ENCODE measurements at places on chromosomes 2 and 18.
A peak's percentile ranks its signal among the peaks of the same experiment; 100 is the strongest.

GRCh38 chr18:51946946-51947345 is 393.1 kb upstream of the DCC start:
- DNase-seq, result no peak

DNA sequence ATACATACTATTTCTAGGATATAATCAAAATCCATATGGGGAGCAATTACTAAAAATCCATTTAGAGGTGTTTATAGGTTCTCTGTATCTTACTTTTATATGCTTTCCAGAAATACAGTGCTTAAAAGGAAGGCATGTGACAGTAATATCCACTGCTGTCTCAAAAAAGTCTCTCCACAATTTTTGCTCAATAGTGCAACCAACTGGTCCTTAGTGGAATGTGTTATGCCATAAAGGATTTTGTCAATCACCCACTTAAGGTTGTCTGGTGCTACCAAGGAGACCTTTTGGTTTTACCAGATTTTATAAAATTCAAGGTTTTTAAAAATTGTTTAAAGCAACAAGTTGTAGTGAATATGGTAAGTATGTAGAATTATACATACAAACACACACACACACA is 328.5 kb upstream of the DSEL start:
- no peak for DNase-seq

GRCh38 chr18:63971320-63972001 is 1.6 kb downstream of the SERPINB8 start:
- no peak for DNase-seq

- DNase-seq, result no peak
Observed at GRCh38 chr2:43001055-43001378, 208.6 kb upstream of the HAAO start.

DNA sequence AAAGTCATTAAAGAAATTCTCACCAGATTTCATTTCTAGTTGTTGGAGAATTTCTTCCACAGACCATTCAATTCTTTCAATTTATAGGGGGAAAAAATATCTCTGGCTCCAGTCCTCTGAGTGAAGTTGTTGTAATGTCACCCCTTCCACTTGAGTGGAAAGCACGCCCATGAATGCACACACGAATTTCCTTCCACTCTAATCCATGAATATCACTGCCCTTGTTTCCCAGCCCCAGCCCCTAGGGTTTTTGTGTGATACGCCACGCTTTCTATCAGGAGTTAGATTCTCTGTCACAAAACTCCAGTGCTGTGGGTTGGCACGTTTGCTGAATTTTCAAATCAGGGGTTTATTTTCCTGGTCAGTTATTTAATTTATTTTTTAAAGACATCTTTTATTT is 38.1 kb downstream of the CDCA7 start:
- no peak for DNase-seq

DNA sequence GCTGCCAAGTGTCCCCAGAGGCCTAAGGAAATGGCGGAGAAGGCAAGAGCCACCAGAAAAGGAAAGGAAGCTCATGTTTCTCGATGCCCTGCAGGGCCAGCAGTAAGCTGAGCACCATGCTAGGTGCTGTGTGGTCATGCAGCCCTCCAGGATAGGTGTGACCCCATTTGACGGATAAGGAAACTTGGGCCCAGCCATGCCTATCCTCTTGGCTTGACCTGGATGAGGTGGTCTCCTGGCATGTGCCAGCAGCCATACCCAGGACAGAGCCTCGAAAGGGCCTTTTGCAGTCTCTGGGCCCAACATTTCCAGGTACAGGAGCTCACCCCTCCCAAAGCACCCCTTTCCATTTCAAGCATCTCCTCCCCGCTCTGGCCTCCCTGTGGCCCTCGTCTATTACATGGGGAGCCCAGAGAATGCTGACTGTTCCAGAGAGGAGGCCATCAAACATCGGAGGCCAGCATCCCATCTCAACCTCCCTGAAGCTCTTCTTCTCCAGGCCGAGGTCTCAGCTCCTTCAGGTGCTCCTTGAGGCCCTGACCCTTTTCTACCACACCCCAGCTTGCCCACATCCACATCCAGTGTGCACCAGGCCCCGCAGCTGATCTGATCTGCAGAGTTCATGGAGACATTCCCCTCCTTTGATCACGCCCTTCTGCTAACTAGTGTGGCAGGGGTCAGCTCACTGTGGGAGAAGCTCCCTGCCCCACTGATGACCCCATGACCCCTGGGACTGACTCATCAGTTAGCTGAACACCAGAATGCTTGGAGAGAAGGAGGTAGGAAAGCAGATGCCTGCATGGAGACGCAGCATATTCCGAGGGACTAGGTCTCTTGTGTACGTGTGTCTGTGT is 208.4 kb downstream of the TNS1 start:
- DNase-seq, result no peak

DNA sequence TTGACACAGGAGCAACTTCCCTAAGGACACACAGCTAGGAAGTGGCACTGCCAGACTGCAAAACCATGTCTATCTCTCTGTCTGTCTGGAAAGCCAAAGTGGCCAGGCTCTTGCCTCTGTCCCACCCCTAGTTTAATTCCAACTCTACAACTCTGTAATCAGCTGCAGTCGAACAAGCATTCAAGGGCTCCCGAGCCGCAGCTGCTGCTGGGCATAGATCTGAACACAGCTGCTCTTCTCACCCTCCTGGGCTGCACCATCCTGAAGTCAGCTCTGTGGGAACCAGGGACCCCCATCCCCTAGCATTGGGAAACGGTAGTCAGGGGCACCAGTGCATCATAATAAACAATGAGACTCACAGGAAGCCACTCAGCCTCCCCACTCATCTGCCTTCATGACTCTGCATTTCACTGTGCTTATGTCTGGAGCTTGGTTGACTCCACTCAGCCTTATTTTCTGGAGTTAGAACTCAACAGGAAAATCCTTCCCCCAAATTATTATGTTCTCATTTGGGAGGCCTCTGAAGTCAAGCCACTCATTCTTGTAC is 44.4 kb upstream of the TMEM163 start:
- DNase-seq, result no peak

- DNase-seq, result no peak
Observed at GRCh38 chr18:31680831-31681568, 3.4 kb downstream of the B4GALT6 start.

GRCh38 chr2:122528958-122529705 is 773.7 kb downstream of the TSN start:
- no peak for DNase-seq

- no peak for DNase-seq
Observed at GRCh38 chr2:201263779-201264178, 3.4 kb downstream of the CASP8 start.

- DNase-seq, result no peak
Observed at GRCh38 chr2:31322371-31322770, 88.4 kb downstream of the EHD3 start.

DNA sequence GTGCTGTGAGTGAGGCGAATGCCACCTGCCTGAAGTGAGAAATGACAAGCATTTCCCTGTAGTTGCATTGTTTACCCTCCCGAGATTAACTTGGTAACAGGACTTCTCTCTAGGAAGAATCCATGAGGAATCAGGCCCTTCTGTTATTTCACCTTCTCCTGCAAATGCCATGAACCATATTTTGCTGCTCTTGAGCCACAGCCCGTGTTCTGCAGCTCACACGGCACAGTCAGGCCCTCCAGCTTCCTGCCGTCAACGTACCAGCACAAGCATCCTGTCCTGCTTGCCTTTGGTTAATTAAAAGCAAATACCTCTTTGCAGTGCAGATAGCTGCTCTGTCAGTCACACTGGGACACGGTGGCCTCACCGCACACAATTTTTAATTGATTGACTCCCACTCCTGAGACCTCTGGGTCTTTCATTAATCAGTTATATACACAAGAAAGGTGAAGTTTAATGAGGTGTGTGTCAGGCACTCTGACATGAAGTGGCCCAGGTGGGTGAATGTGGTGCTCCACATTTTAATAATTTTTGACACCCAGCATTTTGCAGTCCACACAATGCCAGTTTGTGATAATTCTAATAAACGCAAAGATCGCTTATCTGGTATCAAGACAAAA is 95.3 kb upstream of the ASB18 start:
- DNase-seq, result peak; percentile 19

- no peak for DNase-seq
Observed at GRCh38 chr2:32732120-32732519, 104.3 kb downstream of the TTC27 start.

GRCh38 chr2:218060950-218061660 is 7.9 kb upstream of the RUFY4 start:
- DNase-seq, result no peak

GRCh38 chr18:64234321-64234720 is 85.4 kb upstream of the LINC00305 start:
- DNase-seq, result no peak

GRCh38 chr2:201882353-201883090 is 76.2 kb downstream of the CDK15 start:
- DNase-seq, result peak; percentile 42

- DNase-seq, result no peak
Observed at GRCh38 chr2:195563857-195564512, 93.0 kb upstream of the SLC39A10 start.

DNA sequence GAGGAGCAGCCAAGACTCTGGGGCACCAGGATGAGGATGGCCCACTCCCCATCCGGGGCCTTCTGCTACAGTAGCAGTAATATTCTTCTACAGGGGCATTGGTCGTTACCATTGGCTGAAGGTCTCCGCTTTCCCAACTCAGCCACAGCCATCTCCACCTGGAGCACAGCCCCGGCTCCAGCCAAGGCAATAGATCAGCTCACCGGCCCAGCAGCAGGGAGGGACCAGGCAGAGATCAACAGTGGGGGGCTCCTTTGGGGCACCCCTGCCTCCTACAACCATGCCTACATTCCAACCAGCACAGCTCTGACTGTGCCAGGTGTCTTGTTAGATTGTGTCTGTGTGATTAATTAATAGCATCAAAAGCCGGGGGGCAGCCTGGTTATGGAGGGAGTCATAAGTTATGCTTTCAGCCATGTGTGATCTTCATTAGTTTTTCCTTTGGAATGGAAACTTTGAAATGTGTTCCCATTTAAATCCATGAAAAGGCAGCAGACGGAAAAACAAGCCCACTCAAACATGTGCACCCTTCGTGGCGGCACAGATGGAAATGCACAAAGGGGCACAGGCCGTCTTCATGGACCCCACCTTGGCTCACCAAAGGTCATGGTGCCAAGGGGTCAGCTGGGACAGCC is 68.6 kb upstream of the BZW1 start:
- no peak for DNase-seq

DNA sequence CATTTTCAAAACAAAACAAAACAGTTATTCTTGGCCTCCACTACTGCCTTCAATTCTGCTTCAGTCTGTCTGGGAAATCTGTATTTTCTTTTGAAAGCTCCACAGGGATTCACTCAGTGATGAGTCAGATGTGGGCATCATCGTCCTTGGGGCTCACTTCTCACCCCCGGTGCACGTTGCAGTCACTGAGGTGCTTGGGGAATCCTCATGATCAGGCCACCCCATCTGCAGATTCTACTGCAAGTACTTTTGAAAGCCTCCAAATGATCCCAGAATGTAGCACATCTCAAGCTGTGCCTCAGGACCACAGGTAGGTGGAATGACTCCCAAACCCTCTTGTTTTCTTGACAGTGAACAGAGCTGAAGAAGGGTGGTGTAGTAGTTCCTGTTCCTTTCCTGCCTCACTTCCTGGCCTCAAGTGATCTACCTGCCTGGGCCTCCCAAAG is 34.3 kb downstream of the LPIN2 start:
- DNase-seq, result no peak

- peak; percentile 86 for DNase-seq
Observed at GRCh38 chr2:172095146-172095904, 7.4 kb downstream of the DLX2 start.

DNA sequence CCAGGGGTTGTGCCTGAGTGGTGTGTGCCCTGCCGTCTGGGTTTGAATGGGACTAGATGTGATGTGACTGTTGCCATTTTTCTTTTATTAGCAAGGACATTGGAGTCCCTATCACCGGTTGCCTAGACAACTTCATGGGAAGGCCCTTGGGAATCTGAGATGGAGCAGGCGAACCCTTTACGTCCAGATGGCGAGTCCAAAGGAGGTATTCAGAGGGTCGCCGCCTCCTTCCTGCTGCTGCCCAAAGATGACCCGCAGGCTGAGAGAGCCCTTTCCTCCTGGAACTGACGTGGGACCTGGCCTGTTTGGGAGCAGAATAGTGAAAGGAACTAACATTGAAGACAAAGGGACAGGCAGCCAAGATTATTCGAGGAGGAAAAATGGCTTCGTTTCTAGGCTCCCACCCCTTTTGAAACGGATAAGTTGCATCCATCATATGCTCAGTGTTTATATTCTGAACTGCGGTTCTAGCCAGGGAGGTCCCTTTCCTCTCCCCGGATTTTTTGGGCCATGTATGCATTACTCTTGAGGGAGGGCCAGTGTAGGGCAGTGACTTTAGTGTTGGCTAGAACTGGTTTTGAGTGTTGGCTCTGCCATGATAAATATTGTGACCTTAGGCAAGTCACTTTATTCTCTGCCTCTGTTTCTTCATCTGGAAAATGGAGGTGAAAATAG is 673 bp downstream of the CENPO start:
- DNase-seq, result peak; percentile 46

DNA sequence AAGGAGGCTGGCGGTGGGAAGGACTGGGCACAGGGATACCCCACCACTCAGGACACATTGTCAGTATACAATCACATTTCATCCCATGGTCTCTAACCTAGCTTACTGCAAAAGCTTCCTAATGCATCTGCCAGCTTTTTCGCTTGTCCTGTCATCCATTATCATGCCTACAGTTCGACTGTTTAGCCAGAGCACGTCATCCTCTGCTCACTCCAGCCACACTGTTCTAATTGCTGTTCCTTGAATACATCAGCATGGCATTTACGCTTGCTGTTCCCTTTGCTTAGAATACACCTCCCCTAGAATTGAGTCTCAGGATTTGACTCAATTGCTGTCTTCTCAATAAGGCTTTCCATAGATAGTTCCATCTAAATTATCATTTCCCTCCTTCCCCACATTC is 166.3 kb downstream of the CCDC148 start:
- no peak for DNase-seq

DNA sequence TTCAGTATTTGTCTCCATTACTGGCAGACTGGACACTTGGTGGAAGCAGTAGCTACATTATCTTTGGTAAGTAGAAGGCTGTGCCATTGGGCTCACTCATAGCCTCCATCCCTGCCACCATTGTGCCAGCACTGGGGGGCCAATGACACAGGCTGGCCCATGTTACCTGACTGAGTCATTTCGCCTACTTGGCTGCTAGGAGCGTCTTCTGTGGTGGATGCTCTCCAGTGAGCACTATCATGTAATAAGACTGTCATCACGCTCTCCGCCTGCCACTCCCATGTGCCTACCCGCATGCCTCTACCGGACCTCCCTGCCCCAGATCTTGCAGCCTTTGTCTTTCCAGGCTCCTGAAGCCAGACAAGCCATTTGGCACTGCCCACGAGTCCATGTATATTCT is 56.2 kb downstream of the LONRF2 start:
- DNase-seq, result no peak

- no peak for DNase-seq
Observed at GRCh38 chr2:238069877-238070276, 9.1 kb downstream of the SCLY start.

- DNase-seq, result no peak
Observed at GRCh38 chr2:141728142-141728541, 402.7 kb downstream of the LRP1B start.

GRCh38 chr18:66511289-66511688 is 92.6 kb downstream of the CDH19 start:
- no peak for DNase-seq

All from H9 (cell line).